A172 (cell line): ENCODE measurements at places on chromosomes 3 and 15.
A peak's percentile ranks its signal among the peaks of the same experiment; 100 is the strongest.

DNA sequence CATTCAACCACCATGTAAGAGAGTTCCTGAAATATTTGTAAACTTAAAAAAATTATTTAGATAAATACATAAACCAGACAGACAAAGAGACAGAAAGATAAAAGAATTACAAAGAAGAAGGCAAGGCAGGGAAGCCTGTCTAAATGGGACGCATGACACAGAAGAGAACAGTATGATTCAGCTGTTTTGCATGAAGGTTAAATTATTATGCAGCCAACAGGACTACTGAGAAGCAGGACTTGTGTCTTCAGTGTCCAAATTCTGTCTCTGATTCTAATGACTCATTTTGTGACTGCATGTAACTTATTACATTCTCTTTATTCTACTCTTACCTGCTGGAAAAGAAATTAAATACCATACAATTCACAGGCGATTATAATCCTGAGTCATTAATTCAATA lies 340.4 kb upstream of the KCNMB2 start:
- peak; percentile 5 for DNase-seq

DNA sequence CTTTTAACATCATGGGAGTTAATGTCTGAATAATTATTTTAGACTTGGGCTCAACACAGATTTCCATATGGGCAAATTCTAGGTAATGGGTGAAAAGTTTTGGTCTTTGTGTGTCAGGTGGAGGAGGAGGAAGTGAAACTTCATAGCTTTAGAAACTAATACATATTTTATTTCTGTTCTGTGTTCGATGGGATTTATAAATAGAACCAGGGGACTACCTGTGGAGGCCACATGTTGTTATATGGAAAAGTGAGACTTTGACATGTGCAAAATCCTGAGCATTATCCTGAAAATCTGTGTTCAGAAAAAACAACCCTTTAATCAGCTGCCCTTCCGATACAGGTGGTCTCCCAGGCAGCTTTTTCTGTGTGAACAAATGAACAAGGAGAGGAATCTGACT lies 209.5 kb downstream of the SOX2 start:
- DNase-seq = no peak

GRCh38 chr3:5301651-5302297 lies 114.3 kb downstream of the EDEM1 start:
- no peak for DNase-seq

DNA sequence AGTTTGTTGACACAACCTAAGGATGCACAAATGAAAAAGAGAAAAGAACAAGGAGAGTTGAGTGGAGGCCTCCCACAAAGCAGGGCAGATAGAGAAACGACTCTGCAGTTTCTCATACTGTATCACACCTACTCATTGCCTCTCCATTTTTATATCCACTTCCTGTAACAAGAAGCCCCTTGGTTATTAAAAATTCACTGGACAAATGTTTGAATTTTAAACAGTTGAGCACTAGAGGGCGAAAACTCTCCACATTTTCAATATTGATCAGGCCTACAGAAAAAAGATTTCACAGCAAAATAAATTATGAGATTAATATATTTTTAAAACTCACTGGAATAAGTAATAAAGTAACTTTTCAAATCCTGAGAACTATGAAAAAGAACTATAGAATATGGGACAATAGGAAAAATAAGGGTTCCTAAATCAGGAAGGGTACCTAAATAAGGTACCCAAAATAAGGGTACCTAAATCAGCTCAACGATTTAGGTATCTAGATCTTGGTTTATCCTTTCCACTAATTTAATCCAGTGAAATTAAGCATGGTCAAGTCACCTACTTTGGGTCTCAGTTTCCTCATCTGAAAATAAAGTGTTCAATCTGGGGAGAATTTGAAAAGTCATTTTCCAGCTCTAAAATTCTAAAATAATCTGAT lies 47.0 kb upstream of the PPIB start:
- DNase-seq = peak; percentile 14

- no peak for DNase-seq
Observed at GRCh38 chr15:76251717-76252116, 59.6 kb downstream of the ETFA start.

GRCh38 chr15:63414474-63415120 lies 33.0 kb upstream of the CA12 start:
- no peak for DNase-seq

DNA sequence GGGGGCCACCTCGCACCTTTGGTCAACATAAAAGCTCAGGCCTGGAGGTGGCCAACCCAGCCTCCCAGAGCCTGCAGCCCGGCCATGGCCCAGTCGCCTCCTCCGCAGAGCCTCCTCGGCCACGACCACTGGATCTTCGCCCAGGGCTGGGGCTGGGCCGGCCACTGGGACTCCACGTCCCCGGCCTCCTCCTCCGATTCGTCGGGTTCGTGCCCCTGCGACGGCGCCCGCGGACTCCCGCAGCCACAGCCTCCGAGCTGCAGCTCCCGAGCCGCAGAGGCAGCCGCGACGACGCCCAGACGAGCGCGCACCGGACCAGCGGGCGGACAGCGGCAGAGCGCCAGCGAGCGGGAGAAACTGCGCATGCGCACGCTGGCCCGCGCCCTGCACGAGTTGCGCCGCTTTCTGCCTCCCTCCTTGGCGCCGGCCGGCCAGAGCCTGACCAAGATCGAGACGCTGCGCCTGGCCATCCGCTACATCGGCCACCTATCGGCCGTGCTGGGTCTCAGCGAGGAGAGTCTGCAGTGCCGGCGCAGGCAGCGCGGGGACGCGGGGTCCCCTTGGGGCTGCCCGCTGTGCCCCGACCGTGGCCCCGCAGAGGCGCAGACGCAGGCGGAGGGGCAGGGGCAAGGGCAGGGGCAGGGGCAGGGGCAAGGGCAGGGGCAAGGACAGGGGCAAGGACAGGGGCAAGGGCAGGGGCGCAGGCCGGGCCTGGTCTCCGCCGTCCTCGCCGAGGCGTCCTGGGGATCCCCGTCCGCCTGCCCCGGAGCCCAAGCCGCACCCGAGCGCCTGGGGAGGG lies at the start of gene MESP2:
Gene MESP2, plus strand, starts transcription at position 59 of the 799 bp plus-strand sequence. Its CDS starts 26 bp downstream, at position 85.
- no peak for DNase-seq

- peak; percentile 93 for DNase-seq
Observed at GRCh38 chr15:36501063-36501678, 78.3 kb upstream of the CDIN1 start.

GRCh38 chr15:38127306-38127771 lies 125.3 kb upstream of the SPRED1 start:
- peak; percentile 79 for DNase-seq

DNA sequence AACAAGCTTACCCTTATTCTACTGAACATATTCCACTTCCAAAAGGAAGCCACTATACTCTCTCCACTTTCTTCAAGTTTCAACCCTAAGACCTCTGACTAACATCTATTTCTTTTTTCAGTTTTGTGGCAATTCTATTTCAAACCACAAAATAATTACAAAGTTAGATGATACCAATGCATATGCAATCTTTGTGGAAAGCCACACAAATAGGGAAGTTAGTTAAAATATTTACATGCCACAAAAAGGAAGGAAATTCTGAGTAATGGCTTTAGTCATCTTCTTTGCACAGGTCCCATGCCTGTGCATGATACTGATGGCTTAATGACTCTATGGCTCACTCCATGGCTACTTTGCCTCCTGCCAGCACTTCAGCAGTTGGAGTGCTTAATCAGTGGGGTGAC lies 57.0 kb upstream of the MCTP2 start:
- DNase-seq = peak; percentile 55

DNA sequence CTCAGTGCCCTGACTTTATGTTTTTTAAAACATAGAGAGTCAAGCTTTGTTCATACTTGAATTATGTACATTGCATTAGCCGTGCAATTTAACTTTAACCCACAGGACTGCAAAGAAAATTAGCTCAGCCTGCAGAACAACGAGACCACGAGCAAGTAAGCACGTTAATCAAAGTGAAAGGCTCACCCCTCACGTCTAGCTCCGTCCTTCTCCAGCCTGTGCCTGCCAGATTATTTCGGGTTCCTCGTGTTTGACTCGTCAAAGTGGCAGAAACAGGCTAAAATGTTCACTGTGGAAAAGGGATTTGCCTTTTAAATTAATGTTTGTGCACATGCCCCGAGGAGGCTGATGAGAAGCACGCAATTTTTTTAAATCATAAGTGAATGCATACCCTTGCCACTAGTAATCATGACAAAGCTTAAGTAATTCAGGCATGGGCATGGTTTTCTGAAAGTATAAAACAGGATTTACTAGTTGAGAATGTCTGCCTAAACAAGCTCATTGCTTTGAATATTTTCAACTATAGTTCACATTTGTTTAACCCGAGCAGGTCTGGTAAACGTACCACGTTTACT lies 15.3 kb downstream of the ZBTB38 start:
- DNase-seq = no peak

GRCh38 chr3:192827208-192827607 lies 90.4 kb downstream of the MB21D2 start:
- DNase-seq = peak; percentile 59
